ENCODE measurements at places on chromosomes 2 and 18.

- DNase-seq = no peak
These were observed 54.7 kb downstream of the FARP2 start for GRCh38 chr2:241410739-241411176.

GRCh38 chr2:142966284-142966683, 88.8 kb downstream of the KYNU start:
- DNase-seq = no peak

- DNase-seq = no peak
These were observed 127.1 kb downstream of the DOCK10 start for GRCh38 chr2:224915136-224915535.

DNA sequence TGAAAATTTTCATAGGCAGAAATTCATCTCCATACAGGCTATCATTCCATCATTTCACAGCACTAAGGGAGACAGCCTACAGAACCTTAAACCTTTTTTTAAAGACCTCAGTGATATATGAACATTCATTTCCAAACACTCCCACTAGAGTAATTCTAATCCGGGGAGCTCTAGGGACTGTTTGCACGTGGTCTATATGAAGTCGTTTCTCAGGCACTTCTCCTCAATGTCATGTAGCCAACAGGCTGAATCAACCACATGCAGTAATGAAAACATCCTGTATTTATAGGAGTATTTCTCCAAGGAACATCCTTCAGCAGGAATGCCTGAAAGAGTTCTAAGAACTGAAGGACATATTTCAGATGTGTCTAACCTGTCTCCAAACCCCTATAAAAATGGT, 97.3 kb upstream of the CREB1 start:
- DNase-seq = no peak

GRCh38 chr2:10915731-10916276, 4.1 kb downstream of the KCNF1 start:
- DNase-seq = no peak

DNA sequence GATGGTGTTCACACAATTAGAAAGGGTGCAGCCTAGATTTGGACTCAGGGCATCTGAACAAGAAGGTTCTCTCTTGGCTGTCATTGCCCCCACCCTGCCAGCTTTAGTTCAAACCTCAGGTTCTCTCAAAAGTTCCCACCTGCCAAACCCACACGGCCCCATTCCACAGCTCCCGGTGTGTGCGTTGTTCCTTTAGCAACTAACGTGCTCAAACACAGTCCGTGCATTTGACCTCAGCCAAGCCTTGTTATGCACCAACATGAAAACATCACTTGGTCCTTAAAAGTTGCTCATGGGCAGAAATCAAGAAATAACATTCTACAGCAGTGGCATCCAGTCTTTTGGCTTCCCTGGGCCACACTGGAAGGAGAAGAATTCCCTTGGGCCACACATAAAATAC, 32.0 kb downstream of the LOXHD1 start:
- DNase-seq = no peak

GRCh38 chr2:239075918-239076758, 228.3 kb downstream of the TWIST2 start:
- DNase-seq = no peak

GRCh38 chr2:1686784-1687105, 57.6 kb downstream of the PXDN start:
- peak; percentile 78 for DNase-seq

DNA sequence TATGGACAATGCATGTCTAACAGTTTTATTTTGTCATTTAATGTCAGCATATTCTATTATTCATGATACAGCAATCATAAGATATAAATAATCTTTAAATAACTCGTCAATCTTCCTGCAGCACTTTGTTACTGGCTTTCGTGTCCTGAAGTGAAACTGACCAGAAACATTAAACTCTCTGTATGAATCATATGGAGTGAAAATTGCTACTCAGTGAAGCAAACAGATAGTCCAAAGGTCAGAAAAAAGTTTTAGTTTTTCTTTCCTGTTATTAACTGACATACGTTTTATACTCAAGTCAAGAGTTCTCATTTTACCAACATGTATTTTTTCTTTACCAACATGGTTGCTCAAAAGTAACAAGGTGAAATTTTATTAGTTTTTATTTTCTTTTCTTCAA, 106.8 kb upstream of the GALNT5 start:
- DNase-seq = no peak

DNA sequence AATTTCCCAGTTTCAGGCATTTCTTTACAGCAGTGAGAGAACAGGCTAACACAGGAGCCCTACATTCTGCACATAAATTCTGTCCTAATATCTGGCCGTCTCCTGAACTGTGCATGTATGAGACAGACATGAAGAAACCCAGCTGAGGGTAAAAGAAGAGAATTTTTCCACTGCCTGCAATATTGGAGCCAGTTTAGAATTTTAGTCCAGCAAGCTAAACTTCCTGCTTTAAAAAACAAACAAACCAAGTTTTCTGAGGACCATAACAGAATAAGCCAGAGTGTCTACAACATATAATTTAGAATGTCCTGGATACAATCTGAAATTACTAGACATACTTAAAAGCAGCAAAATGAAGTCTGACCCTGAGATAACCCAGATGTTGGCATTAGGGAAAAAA, 215.1 kb upstream of the KLHL29 start:
- no peak for DNase-seq

DNA sequence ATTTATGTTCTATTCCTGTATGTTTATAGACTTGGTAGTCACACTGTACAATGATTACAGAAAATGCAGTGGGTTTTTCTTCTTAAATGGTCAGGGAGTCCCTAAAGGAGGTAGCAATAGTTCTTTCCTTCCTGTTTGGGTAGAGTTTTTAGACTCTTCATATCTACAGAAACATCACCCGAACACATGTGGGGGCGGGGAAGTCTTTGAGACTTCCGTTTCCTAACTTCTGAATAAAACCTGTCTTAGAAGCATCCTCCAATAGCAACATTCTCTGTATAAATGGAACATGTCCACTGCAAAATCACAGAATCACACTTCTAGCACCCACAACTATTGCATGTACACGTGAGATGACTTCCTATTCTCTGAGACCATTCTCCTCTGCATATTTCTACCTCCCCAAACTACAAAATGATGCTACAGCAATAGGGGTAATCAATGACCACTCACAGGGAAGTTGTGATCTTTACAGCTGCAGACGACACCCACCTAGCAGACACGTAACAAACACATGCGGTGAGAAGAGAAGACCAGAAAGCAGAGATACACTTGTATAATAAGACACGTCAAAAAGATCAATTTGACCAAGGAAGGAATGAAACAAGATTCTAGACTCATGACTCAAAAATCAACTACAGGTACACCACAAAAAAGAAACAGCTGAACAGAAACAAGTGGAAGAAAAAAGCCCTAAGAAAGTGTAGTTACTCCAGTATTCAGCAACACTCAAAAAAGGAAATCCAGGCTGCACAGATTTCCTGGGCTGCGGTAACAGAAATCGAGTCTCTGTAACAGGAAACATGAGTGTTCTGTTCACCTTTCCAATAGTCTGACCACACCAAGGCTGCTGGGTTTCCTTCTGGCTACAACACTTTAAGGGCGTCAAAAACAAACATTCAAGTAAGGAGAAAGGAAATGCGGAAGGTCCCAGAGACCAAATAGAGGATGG, 120.4 kb downstream of the ZNF516 start:
- no peak for DNase-seq

GRCh38 chr2:74415762-74416395, 5.5 kb downstream of the C2orf81 start:
- DNase-seq = no peak

- DNase-seq = no peak
These were observed 5.5 kb downstream of the ZNF396 start for GRCh38 chr18:35371412-35372195.

- DNase-seq = no peak
These were observed 14.4 kb downstream of the RAB12 start for GRCh38 chr18:8623549-8624106.

DNA sequence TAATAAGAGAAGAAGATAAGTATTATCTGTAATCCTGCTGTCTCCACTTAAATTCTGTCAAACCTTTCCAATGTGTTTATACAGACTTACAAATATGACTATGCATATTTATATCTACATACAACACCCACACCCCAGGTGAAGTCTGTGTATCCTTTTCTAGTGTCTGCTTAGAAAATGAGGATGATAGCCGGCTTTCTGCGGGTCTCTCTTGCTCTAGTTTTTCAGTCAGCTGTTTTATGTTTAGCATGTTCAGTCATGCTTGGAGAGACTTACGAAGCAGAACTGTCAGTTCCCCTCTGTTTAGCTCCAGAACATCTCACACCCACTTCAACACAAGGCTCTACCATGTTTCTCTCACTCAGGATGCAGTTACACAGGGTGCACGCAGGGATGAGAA, 137.3 kb upstream of the NFATC1 start:
- DNase-seq = no peak

DNA sequence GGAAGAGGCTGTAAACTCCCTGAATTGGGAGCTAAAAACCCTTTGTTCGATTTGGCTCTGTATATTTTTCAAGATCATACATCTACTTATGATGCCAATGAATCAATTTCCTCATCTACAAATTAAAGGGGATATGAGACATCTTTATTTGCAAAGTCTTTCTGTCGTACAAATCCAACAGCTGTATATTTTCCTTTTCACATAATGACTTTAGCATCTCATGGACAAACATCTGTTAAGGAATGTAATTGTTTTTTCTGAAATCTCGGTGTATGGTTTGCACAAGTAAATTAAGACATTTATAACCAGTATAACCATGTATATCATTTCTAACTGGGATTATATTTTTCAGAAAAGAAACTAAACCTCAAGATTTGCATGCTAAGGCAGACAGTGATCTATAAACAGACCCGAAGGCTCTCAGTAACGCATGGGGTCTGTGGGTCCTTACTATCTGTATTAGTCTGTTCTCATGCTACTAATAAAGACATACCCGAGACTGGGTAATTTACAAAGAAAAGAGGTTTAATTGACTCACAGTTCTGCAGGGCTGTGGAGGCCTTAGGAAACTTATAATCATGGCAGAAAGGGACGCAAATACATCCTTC, 130.8 kb downstream of the SLC8A1 start:
- DNase-seq = no peak

DNA sequence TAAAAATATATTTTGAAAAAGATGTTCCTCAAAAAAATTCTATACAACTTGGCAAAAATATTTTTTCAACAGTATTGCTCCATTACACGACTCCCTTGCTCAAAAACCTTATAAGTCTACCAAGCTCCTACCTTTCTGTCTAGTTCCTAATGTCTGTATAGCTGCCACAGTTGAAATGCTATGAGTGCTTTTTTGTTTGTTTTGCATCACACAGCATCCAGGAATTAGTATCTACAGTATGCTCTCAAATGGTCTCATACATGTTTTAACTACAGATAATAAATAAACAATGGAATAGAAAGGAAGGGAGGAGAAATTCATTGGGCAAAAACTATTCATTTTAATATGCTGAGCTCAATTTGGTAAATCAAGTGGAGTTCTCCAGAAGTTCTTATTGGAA, 17.3 kb downstream of the ACADL start:
- no peak for DNase-seq

DNA sequence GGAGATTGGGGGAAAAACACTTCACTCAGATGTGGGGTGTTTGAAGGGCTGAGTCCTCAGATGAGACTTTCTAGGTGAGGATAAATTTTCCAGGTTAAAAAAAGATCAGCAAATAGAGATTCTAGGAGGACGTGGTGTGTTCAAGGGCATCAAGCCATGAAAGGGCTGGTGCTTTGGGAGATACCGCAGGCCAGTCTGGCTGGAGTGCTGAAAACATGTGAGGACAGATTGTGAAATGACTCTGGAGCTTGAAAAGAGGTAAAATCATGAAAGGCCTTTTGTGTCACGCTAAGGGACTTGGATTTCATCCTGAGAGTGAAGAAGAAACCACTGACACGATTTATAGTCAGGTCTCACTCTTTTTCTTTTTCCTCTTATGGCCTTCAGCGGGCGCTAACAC, 320.5 kb downstream of the DPP10 start:
- no peak for DNase-seq

DNA sequence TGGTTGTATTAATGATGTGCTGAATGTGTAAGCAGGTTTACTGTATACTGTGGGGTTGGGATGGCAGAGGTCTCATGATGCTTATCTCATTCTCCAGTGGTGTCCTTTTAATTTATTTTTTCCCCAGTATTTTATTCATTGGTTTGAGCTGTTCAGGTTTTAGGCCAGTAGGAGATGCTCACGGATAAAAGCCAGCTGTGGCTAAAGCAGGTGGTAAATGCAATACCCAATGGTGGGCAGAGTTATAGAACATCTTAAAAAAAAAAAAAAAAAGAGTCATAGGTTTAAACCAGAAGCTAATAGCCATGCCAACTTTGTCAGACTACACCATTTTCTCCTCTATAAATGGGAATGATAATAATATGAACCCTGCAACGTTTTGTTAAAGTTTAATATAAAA, 57.8 kb upstream of the NEUROD1 start:
- no peak for DNase-seq

- no peak for DNase-seq
These were observed 6.4 kb downstream of the NGEF start for GRCh38 chr2:233006648-233007047.

DNA sequence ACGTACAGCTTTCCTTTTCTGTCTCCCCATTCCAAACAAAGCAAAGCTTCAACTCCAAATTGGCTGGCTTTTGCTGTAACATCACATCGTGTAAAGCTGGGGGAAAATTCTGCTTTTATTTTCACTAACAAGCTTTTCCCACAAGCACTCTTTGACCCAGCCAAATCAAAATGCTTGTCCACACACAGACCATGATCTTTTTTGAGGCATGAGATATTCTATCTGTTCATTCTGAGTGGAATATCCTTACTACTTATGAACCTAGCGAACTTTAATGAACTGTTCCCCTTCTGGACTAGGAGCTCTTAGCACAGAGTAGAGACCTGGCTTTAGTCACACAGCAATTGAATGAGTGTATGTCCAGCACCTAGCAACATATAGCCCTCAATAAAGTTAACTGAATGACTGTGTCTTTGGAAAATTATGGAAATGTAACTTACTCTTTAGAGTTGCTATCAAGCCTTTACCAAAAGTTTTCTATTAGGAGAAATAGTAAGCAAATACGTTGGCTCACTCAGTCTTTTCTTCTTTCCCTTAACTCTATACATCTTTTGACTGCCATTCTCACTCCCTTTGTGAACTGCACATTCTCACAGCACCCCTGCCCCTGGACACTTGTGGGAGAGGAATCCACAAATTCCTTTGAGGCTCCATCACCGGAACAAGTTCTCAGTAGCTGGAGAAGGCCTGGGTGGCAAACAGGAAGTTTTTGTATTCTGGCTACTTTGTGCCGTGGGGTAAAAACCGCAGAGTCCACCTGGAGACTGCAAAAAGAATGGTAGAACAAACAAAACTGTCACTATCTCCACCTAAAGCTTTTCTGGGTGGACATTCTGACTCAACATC, 1.3 kb upstream of the UBE2E3 start:
- no peak for DNase-seq
